ENCODE measurements at places on chromosomes 5 and 9.

- peak; percentile 0 for DNase-seq
Measured at GRCh38 chr9:13586587-13587374, 307.3 kb upstream of the MPDZ start.

- no peak for DNase-seq
Measured at GRCh38 chr5:102932781-102933180, 177.7 kb downstream of the PAM start.

DNA sequence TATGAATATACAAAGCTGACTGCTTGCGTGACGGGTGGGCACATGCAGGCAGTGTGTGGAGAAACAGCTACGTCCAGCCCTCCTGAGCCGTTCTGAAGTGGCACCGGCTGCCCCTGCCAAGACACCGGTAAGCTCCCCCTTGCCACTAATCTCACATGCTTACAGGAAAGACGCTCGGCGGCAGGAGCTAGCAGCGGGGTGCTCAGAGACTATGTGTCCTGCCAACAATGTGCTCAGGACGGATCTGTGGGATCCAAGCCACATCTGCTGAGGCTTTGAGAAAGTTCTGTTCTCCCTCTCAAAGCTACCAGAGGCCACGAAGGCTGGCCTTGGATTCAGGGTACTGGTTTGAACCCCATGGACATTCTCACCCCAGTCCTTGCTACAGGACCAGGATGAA lies 157.2 kb upstream of the PHYKPL start:
- no peak for DNase-seq

DNA sequence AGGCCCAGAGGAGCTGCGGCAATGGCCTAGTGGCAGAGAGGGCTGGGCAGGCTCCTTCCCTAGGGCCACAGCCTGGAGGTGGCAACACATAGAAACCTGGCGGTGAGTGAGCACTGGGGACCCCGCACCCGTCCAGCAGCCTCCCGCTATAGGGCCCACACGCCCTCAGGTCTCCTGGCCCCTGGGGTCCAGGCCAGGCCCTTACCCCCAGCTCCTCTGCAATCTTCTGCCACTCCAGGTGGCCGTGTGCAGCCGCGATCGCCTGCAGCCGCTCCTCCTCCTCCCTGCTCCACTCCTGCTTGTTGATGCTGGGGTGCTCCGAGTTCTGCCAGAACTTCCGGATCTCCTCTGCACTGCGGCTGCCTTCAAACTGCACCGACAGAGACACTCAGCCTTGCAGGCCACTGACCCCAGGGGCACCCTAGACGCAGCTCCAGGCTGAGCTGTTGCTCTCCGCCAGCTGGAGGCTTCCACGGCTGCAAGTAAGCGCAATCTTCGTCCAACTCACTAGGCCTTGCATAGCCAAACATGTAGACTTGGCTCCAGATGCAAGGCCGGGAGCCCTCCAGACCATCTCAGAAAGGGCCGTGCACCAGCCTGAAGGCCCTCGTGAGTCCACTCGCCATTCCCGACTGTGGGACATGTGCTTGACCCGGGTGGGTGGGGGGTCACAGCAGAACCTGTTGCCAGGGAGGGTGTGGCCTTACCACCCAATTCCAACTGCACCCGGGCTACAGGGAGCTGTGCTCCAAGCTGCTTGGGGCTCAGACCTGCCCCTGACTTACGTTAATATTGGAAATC lies 8.0 kb downstream of the SNAPC4 start:
- no peak for DNase-seq

DNA sequence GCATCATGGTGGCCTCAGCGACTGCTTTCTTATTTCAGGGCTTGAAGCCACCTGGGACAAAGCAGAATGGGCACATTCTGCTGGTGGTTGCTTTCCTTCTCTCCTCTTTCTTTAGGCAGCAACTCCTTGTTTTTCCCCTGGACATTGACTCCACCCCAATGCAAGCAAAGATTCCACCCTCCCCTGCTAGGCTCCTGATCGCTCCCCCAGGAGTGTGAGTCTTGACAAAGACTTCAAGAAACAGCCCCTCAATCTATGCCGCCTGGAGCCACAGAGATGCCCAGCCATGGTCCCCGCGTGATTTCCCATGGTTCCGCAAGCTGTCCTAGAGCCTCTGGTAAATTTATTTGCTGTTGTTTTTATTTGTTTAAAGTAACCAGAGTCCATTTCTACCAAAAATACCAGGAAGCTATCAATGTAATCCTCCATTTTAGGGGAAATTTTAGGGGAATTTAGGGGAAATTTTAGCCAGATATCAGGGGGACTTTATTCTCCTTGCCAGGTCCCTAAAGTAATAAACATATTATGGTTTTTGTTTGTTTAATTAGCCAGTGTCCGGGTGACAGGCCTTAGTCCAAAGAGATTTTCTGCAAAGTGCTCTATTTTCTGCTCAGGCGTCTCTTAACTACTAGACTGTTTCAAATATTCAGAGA lies 2.3 kb downstream of the KCNMB1 start:
- DNase-seq: no peak

DNA sequence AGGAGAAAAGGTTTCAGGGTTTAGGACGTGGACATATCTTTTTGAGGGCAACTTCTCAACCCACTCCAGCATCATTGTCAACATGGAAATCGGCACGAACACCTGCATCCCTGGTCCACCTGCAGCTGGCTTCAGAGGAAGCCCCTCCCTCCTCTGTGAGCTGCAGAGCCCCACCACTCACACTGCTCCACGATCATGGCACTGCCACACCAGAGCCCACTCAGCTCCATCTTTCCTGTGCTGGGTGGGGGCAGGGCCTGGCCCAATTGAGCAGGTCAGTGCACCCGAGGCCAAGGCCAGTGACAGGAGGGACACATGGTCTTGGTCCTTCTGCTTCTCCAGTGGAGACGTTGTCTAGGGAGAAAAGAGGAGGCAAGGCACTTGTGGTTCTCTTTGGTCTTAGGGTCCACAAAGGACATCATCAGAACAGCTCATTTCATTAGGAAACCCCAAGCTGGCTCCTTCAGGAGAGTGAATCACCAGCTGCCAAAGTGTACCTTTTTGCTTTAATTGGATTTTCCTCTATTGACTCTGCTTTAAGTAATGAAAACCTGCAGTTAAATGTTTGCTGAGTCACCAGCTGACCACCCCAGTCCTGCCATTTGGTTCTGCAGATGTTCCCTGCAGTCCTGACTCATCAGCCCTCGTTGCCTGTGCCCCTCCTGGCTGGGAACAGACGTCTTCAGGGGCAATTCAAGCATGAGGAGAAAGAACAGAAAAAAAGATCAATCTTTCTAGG lies 56.2 kb downstream of the UBE2QL1 start:
- peak; percentile 19 for DNase-seq

DNA sequence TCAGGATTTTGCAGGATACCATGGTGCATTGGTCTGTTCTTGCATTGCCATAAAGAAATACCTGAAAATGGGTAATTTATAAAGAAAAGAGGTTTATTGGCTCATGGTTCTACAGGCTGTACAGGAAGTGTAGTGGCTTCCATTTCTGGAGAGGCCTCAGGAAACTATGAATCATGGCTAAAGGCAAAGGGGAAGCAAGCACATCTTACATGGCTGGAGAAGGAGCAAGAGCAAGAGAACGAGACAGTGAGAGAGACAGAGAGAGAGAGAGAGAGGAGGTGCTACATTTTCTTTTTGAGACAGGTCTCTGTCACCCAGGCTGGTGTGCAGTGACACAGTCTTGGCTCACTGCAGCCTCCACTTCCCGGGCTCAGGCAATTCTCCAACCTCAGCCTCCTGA lies 43.9 kb downstream of the P4HA2 start:
- no peak for DNase-seq

DNA sequence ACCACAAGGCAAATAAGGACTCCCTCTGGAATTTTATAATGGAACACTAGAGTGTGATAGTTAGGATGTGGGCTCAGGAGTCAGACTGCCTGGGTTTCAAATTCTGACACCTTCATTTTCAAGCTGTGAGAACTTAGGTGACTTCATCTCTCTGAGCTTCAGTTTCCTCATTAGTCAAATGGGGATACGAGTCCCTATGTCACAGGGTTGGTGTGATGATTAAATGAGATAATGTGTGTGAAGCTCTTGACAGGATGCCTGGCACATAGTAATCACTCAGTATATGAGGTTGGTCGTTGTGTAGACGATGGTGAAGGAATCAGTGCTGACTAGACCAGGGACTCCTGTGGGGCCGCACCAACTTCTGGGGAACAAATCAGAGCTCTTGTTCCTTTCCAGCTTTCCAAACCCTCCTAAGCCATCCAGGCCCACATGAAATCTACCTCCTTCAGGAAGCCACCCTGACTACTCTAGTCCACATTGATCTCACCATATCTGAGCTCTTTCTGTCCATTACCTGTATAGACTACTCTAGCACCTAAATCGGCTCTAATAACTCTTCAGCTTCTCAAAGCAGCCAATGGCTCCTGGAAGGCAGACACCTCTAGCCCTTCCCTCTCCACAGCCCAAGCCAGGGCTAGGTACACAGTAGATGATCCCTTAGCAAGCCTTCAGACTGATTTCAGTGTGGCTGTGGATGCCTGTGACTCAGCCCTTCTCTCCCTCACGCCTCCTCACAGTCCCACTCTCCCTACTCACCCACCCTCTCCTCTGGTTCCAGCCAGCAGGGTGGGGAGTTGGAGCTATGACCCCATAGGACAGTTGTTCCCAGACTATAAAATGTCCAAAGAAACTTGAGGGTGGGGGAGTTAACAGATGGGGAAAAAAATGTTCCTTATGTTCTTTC lies 2.5 kb upstream of the TCF7 start:
- peak; percentile 35 for DNase-seq

DNA sequence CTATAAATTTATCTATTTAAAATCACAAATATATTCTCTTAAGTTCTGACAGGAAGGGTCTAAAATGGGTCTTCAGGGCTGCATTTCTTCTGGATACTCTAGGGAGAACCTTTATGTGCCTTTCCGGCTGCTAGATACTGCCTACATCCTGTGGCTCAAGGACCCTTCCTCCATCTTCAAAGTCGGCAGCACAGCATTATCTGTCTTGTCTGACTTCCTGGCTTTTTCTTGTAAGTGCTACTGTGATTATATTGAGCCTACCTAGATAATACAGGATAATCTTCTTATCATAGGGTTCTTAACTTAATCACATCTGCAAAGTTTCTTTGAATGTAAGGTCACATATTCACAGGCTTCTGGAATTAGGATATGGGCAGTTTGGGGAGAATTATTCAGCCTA lies 943.8 kb upstream of the TYRP1 start:
- DNase-seq: no peak

- DNase-seq: no peak
Measured at GRCh38 chr9:20023961-20024571, 235.2 kb upstream of the SLC24A2 start.

- DNase-seq: peak; percentile 62
Measured at GRCh38 chr5:149434162-149435014, 55.3 kb upstream of the IL17B start.

DNA sequence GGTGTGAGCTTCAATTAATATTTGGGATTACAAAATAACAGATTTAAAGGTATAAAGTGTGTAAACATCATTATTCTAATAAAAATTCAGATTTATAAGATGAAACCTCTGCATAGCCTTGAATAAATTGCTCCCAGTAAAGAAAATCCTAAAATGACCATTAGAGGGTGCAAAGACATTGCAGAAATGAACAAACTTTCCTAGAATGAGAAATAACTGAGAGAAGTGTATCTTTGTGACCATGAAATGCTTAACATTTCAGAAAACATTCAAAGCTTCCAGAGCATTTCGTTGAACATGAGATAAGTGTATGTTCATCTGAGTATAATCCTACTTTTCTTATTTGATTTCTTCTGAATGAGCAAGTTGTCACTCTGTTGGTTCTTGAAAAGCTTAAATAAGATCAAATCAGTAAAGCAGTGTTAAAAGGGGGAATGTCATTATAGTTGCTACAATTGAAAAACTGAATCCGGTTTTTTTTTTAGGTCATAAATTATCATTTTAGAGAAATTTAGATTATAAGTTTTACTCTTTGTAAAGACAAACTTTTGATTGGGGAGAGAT lies 24.7 kb upstream of the NUDT12 start:
- DNase-seq: peak; percentile 71

DNA sequence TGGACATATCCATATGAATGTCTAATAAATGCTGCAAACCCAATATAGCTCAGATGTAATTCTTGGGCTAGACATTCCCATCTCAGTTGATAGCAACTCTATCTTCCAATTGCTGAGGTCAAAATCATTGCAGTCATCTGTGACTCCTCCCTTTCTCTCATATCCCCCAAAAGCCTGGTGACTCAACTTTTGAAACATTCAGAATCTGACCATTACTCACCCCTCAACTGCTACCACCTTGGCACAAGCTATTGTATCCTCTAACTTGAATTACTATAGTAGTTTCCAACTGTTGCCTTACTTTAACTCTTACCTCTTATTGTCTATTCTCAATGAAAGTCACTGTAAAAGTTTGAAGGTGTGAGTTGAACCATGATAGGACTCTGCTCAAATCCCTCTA lies 600.1 kb upstream of the RGMB start:
- DNase-seq: no peak

DNA sequence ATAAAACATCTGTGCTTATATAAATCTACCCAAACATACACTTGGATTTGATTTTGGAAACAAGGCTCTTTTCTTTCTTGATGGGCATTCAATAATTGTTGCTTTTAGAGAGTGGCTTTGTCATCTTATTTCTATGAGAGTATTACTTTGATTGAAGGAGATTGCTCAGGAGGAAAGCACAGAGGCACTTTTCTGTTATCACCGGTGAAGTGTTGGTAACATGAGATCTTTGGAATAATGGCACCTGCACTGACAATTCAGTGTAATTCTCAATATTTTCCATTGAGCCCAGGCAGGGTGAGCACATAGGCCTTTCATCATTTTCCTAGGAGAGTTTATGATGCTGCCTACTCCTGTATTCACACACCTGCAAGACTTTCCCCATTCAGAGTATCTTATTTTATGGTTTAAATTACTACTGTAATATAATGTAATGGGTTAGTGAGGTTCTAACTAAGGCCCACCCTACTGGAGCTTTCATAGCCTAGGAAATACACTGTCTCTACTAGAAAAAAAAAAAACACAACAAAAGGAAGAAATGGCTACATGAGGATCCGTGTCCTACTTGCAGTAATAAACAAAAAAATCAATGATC lies 244.3 kb downstream of the DENND1A start:
- DNase-seq: no peak

- DNase-seq: peak; percentile 29
Measured at GRCh38 chr9:93467062-93467416, 13.7 kb upstream of the FAM120AOS start.

- no peak for DNase-seq
Measured at GRCh38 chr5:178762391-178762790, 31.9 kb upstream of the ZNF354A start.

- DNase-seq: no peak
Measured at GRCh38 chr5:125037020-125037419, 290.6 kb upstream of the ZNF608 start.

- DNase-seq: peak; percentile 81
Measured at GRCh38 chr9:7536310-7536939, 263.2 kb downstream of the DMAC1 start.

GRCh38 chr9:4422495-4422894 lies 67.8 kb upstream of the SLC1A1 start:
- DNase-seq: no peak

- DNase-seq: no peak
Measured at GRCh38 chr9:96781552-96781951, 3.7 kb upstream of the ZNF510 start.

GRCh38 chr9:27183701-27184100 lies 74.7 kb downstream of the TEK start:
- no peak for DNase-seq

- DNase-seq: peak; percentile 13
Measured at GRCh38 chr9:92663951-92664350, 6.0 kb downstream of the IPPK start.

- DNase-seq: peak; percentile 62
Measured at GRCh38 chr9:114507726-114508125, 2.5 kb upstream of the WHRN start.

Data from DMS53 (cell line).